ENCODE measurements at places on chromosomes 11 and 22.

DNA sequence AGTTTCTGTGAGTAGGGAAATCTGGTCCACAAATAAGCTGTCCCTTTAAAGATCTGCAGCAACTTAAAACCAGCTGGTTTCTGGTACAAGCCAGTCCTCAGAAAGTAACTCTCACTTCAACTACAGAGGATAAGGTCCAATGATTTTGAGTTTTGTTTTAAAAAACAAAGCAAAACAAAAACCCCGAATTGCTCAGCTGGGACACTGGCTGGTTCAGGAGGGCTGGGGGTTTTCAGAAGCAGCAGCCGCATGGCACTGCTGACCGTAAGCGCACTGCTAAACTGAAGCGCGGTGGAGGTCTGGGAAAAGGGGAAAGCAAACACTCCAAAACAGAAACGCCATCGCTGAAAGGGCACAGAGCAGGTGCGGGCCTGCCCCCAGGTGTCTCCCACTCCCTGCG, 59.7 kb downstream of the MICAL3 start:
- DNase-seq, result no peak

- DNase-seq, result no peak
Measured at GRCh38 chr11:105357146-105357545, 217.6 kb upstream of the CARD18 start.

DNA sequence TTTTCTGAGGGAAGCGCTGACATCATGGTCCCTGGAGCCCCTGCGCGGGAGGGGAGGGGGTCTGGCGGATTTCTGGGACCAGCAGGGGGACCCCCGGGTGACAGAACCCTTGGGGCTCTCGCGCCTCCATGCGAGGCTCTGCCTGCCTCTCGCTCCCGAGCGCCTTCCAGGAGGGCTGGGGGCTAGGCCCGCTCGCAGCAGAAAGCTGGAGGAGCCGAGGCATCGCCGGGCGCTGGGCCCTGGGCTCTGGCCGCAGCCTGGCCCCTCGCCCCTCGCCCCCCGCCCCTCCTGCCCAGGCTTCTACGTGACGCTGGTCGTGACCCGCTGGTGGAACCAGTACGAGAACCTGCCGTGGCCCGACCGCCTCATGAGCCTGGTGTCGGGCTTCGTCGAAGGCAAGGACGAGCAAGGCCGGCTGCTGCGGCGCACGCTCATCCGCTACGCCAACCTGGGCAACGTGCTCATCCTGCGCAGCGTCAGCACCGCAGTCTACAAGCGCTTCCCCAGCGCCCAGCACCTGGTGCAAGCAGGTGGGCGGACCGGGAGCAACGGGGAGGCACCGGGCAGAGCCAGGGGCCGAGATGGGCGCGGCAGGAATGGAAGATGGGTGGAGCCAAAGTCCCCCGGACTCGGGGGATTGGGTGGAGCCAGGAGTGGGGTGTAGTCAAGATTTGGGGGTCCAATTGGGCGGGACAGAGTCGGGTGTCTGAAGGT, 5.4 kb downstream of the BEST1 start:
- no peak for DNase-seq

DNA sequence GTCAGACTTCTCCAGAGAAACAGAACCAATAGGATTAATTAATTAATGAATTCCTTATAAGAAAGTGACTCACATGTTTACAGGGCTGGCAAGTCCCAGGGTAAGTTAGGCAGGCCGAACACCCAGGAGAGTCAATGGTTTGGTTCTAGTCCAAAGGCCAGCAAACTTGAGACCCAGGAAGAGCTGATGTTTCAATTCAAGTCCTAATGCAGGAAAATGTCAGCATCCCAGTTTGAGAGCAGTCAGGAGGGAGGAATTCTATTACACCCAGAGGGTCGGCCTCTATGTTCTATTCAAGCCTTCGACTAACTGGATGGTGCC, 466.0 kb downstream of the INSC start:
- no peak for DNase-seq

DNA sequence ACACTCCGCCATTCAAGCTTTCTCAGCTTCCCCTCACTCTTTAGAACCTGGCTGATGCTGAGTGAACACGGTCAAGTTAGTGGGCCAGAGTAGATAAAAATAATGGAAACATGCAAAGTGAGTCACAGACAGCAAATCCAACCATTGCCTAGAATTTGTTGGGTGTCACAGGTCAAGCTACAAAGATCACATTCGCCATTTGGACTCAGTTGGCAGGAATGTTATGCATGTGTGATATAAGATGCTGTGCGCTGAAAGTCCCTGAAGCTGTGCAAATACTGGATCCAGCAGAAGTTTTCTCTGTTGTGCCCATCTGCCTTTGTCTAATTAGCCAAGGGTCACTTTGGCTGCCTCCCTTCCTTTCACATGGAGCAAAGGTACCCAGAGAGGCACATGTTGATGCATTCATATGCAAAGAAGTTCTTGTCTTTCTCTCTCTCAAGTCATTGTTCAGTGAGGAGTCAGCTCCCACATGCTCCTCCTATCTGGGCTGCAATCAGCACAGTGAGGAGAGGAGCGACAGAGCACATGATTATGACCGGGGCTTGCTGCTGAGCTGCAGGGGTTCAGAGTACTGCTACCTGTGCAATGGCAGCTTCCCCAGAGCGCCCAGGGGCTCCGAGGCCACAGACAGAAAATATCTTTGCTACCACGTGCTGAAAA, 39.7 kb downstream of the FLI1 start:
- peak; percentile 39 for DNase-seq

GRCh38 chr11:86811637-86812321, 11.4 kb downstream of the PRSS23 start:
- DNase-seq, result peak; percentile 33

DNA sequence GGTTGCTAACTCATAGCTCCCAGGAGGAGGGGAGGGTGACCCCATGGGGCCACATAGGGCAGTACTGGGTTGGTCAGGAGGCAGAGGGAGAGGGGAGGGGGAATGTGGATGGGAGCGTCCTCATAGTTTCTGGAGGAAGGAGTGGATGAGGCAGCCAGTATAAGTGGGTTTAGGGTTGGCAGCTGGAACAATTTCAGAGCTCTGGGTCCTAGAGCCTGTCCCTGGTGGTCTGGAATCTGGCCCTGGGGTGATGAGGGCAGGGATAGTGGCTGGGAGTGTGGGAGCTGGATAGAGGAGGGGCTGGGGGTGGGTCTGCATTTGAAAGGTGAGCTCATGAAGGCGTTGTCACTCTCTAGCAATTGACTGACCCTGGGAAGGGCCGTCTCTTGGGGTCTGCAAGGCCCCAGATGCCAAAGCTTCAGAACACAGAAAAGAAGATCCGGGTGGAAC, 5.3 kb upstream of the MRGPRG start:
- no peak for DNase-seq

GRCh38 chr11:63937713-63938478, 906 bp upstream of the NAA40 start:
- no peak for DNase-seq

GRCh38 chr11:132127900-132128288, 757.5 kb downstream of the NTM start:
- DNase-seq, result no peak

- no peak for DNase-seq
Measured at GRCh38 chr22:49728570-49729271, 99.0 kb downstream of the BRD1 start.

- no peak for DNase-seq
Measured at GRCh38 chr22:36358533-36359469, 29.0 kb downstream of the MYH9 start.

- DNase-seq, result no peak
Measured at GRCh38 chr22:39478441-39478850, 21.6 kb downstream of the MGAT3 start.

DNA sequence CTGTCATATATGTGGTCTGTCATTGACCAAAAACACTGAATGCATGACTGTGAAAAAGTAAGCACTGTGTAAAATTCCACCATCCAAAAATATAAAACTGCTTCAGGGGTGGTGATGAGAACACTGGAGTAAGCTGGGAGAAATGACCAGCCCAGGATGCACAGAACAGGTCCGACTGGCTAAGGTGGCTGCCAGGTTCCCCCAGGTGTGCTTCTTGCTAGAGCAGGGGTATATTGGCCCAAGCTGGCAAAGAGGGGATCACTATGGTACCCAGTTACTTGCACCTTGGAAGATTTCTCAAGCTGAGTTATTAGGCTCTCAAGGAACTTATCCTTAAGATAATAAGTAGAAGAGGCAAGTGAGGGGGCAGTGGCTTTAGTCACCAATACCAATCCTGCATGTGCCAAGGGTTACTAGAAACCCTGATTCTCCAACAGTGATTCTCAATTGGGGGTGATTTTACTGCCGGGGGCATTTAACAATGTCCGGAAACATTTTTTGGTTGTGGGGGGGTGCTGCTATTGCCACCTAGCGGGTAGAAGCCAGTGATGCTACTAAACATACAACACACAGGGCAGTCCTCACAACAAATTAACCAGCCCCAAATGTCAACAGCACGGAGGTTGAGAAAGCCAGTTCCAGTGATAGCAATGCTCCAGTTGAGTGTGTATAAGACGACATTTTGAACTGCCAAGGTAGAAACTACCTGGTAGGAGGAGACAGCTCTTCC, 15.7 kb downstream of the SNU13 start:
- DNase-seq, result peak; percentile 14

DNA sequence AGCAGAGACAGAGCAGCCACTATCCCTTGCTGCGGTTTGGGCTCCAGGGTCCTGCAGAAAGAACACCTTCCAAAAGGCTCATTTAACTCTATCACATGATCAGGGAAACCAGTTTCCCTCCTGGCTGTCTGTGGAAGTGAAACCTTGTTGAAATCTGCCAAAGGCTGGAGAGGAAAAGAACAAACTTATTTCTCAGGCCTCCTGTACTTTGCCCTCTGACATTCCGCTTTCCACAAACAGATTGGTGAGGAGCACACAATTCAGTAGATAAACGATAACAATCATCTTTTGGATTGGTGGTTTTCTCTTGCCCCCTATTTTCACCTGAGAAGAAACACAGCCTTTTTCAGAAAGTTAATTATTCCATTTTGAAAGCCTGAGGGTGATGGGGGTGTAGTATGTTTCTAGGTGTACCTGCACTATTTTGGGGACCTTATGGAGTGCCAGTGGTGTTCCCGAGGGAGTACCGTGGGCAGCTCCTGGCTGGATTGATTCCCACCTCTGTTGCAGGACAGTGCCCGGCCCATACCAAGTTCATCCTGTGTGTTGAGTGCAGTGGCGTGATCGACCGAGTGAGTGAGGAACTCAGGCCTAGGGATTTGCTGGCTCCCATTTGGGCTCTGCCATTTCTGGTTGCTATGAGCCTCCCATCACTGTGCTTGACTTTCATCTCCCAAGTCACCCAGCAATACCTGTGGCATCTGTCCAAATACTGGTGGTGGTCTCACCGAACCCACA, 102.0 kb downstream of the TBC1D22A start:
- no peak for DNase-seq

GRCh38 chr11:6629892-6630631, 10.8 kb upstream of the TPP1 start:
- no peak for DNase-seq

GRCh38 chr22:35337932-35338331, 38.2 kb downstream of the TOM1 start:
- DNase-seq, result no peak

- no peak for DNase-seq
Measured at GRCh38 chr22:42549331-42550060, 4.3 kb upstream of the SERHL2 start.

DNA sequence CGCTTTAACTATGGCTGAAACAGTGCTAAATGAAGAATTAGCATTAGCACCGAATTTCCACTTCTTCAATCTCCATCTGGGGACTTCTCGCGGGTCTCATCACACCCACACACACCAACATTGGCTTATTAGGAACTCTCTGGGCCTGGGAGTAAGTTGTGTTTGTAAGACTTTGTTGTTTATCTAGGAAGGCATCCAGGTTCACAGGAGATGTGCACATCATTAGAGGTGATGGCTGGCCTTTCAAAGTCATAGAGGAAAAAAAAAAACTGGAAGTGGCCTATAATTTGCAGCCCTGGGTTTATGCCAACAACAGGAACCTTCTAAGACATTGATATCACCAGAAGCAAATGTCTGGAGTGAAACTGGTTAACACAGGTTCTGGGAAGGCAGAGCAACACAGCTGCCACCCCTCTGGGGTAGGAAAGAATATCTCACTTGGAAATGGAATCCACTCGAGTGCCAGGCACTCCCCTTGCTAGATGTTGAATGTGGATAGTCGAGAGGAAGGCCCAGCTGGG, 84.5 kb downstream of the TRAF6 start:
- DNase-seq, result no peak
